ENCODE measurements at places on chromosomes 2 and 18.

DNA sequence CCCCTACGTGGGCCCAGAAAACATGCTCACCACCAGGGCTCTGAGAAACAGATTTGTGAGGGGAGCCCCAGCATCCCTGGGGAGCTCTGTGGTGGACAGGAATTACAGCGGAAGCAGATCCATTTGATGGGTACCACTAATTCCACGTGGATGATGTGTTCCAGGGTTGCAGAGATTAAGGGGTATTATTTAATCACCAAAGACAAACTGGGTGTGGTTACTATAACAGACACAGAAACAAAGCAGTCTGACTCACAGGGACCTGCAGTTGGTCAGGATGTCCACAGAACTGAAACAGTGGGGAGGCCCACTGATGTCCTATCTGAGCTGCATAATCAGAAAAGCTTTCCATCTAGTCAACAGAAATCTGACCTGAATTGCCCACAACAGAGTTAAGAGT, 65.8 kb downstream of the PSMG2 start:
- no peak for DNase-seq
- no peak overlapping the region for H3K4me3 ChIP-seq
- no peaks in the 10 kb centered on the region for H3K4me1 ChIP-seq
- H3K36me3 ChIP-seq = no peaks in the 10 kb centered on the region

GRCh38 chr2:95309599-95309998, 12.5 kb downstream of the KCNIP3 start:
- H3K4me3 ChIP-seq = no peak overlapping the region
- no peak overlapping the region for H3K27ac ChIP-seq
- no peaks in the 10 kb centered on the region for H3K4me1 ChIP-seq
- H3K27me3 ChIP-seq = no peaks in the 10 kb centered on the region

GRCh38 chr18:28858248-28858647, 681.3 kb upstream of the CDH2 start:
- no peak overlapping the region for H3K27ac ChIP-seq
- no peak overlapping the region for H3K4me3 ChIP-seq
- no peak for DNase-seq
- H3K27me3 ChIP-seq = no peaks in the 10 kb centered on the region
- no peaks in the 10 kb centered on the region for H3K4me1 ChIP-seq

- no peak for DNase-seq
- H3K4me1 ChIP-seq = no peaks in the 10 kb centered on the region
- no peak overlapping the region for H3K4me3 ChIP-seq
- no peaks in the 10 kb centered on the region for H3K27me3 ChIP-seq
Measured at GRCh38 chr2:165443511-165443910, 26.0 kb upstream of the CSRNP3 start.
